DND-41 (cell line): ENCODE measurements at places on chromosomes 16 and 17.

DNA sequence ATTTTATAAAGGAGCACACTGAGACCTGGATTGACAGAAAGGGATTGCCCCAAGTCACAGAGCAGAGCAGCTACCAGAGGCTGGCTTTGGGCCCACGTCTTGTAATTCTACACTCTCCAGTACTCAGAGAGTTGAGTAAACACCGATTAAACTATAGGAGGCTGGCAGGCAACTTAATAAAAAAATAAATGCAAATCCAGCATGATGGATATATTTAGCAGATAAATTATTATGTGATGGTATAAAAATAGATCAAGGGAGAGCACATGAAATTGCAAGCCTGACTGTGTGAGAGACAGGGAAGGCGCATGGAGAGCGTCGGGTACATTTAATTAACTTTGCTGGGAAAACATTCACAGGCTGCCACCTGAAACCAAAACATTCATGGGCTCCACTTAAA lies 87.7 kb upstream of the CCL2 start:
- no peak overlapping the region for H3K27ac ChIP-seq
- no peak for DNase-seq
- peaks cover 5% of the 10 kb centered on the region for H3K27me3 ChIP-seq
- H3K4me3 ChIP-seq = no peak overlapping the region

DNA sequence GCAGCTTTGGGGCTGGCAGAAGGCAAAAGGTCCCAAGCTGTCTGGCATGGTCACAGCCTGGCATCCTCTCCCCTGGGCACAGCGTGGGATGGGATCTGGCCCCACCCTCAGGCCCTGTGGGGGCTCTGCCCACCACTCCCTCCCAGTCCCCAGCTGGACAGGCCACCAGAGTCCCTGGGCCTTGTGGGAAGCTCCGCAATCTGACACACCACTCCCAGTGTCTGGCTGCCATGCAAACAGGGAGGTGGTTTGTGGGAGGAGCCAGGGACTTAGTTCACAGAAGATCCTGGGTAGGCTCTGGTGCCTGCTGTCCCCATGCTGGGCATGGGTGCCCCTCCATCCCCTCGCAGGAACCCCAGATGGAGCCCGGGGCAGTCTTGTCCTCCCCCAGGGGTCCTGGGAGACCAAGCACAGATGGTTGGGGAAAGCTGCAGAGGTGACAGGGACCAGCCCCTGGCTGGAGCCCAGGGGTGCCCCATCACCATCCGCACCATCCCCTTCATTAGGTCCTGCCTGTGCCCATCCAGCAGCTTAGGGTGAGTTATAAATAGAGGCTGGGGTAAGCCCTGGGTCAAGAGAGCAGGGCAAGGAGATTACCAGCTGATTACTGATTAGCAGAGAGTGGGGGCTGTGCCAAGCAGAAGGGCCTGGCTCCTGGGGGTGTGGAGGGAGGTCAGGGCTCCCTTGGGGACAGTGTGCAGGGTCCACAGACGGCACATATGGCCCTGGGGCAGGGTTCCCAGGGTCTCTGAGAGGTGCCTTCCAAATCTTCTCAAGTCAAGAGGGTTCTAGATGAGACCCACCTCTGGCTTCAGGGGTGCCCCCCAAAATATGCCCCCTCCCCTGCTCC lies 6.2 kb downstream of the FSCN2 start:
- H3K27me3 ChIP-seq = no peaks in the 10 kb centered on the region
- no peak for DNase-seq
- no peak overlapping the region for H3K4me3 ChIP-seq
- H3K36me3 ChIP-seq = peaks cover 12% of the 10 kb centered on the region

DNA sequence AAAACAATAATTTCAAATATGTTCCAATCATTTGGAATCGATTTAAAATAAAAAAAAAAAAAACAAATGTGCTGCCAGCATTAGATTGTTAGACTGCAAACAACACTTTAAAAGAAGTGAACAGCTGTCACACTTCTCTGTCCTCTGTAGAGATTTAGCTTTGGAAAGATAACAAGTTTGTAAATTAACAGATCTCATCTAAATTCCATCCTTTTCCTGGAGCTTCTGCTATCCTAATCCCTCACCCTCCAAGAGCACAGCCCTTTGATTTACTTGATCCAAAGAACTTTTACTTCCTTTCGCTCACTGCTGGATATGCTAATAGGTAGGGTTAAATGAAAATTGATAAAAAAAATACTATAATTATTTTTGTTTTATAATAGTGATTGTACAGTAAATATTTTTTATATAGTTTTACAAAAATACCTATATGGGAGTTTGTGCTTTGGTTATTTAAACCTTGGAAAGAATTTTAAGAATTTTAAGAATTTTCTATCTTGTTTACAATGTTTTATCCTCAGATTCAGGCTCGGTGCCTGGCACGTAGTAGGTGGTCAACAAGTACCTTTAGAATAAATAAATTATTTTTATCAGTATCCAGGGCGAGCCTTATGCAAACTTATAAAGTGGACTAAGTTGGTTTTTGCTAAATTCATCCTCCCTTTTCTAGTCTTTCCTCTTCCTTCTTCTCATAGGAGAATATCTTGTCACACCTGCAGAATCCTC lies 21.6 kb downstream of the MAP2K6 start:
- H3K27ac ChIP-seq = no peak overlapping the region
- H3K4me1 ChIP-seq = no peaks in the 10 kb centered on the region
- H3K36me3 ChIP-seq = no peaks in the 10 kb centered on the region
- no peak overlapping the region for H3K4me3 ChIP-seq
- no peaks in the 10 kb centered on the region for H3K27me3 ChIP-seq

DNA sequence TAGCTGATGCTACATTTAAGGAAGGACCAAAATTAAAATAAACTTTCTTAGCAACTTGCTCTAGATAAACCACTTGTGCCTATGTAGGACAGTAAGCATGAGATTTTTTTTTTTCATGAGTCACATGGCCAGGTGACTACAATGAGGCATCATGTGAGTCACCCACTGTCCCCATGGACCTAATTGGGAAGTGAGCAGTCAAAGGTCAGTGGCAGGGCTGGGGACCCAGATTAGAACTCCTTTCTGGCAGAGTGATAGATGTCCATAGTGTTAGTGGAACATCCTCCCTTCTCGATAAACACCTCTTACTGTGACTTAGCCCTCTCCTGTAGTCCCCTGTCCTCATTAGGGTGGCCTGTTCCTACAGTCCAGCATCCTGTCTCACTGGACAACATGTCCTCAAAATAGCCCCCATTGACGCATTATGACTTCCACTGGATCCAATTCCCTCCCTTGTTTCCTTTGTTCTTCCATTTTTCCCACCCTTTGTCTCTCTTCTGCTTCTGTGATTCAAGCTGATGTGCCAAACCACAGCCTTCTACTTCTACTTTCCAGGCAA lies 12.4 kb downstream of the ITGB3 start:
- no peak overlapping the region for H3K27ac ChIP-seq
- no peaks in the 10 kb centered on the region for H3K27me3 ChIP-seq
- no peaks in the 10 kb centered on the region for H3K4me1 ChIP-seq
- H3K4me3 ChIP-seq = no peak overlapping the region

DNA sequence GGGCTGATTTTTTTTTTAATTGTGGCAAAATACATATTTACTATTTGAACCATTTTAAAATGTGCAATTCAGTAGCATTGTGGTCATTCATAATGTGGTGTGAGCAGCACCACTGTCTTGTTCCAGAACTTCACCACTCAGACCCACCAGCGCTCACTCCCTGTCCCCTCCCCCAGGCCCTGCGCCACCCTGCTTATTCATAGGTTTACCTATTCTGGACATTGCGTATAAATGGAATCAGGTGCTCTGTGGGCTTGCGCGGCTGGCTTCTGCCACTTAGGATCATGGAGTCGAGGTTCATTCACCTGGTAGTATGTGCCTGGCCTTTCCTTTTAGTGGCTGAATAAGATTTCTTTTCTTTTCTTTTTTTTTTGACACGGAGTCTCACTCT lies 59.4 kb downstream of the NT5M start:
- H3K36me3 ChIP-seq = no peaks in the 10 kb centered on the region
- H3K4me3 ChIP-seq = no peak overlapping the region
- DNase-seq = no peak

- H3K4me3 ChIP-seq = no peak overlapping the region
- no peak overlapping the region for H3K27ac ChIP-seq
- DNase-seq = no peak
- no peaks in the 10 kb centered on the region for H3K4me1 ChIP-seq
These were observed 277.2 kb upstream of the RBFOX1 start for GRCh38 chr16:7055443-7055842.
